Stimulated activated naive CD4-positive, alpha-beta T cell (primary cell): ENCODE measurements at places on chromosomes 6 and 20.

- DNase-seq: no peak
Measured at GRCh38 chr20:57037689-57038088, 228.8 kb downstream of the BMP7 start.

DNA sequence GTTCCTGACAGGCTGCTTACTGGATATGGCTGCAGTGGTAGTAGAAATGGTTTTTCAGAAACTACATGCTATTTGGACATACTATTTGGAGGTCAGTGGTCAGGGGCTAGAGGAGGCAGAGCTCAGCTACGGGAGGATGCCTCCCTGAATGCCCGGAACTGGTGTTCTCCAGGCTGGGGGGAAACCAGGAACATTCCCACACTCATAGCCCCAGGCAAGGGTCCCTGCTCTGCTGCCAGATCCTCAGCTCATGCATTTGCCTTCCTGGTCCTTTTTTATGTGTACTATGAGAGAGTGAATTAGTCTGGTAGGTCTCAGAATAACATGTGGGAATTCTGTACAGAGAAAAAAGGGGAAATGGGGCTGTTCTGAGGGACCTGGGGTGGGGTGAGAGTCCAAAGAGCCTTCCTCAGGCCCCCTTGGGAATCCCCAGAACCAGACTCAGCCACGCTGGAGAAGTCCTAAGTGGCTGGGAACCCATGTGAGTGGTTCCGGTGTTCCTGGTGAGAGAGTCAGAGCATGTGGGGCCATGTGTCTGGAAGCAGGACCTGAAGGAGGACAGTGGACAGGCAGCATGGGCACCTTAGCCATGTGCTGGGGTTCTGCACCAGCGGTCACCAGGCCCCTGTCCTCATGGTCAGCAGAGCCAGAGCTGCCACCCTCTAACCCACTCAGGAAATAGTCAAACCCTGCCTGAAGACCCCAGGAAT is 58.0 kb upstream of the MYL9 start:
- DNase-seq: no peak

GRCh38 chr20:48937674-48938073 is 16.2 kb downstream of the ARFGEF2 start:
- DNase-seq: no peak

DNA sequence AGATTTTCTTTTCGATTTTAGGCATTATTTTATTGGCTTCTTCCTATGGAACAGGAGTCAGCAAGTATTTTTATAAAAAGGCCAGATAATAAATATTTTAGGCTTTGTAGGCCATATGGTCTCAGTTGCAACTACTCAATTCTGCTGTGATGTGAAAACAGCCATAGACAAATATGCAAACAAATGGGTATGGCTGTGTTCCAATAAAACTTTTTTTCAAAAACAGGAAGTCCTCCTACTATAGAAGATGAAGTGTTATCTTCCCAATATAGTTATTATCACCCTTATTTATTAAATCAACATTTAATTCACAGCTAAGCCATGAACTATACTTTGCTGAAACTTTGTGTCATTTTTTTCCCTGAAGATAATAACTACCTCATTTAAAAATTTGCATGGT is 57.2 kb downstream of the CHD6 start:
- no peak for DNase-seq

DNA sequence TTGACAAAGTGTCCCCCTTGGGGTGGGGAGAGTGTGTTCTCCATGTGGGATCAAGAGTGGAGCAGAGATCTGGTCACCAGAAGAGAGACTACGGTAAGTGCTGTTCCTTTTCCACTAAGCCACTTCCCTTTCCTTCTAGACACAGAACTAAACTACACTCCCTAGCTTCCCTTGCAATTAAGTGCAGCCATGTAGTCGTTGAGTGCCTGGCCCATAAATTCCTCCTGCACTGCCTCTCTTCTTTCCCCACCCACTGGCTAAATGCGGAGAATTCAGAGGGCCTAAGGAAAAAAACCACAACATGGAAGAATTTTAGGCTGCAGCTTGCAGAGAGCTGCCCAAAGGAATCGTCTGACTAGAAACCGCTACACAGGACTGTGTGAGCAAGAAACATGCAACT is 1.5 kb downstream of the WDR27 start:
- DNase-seq: no peak

GRCh38 chr6:133892813-133893691 is 4.1 kb downstream of the TCF21 start:
- no peak for DNase-seq

DNA sequence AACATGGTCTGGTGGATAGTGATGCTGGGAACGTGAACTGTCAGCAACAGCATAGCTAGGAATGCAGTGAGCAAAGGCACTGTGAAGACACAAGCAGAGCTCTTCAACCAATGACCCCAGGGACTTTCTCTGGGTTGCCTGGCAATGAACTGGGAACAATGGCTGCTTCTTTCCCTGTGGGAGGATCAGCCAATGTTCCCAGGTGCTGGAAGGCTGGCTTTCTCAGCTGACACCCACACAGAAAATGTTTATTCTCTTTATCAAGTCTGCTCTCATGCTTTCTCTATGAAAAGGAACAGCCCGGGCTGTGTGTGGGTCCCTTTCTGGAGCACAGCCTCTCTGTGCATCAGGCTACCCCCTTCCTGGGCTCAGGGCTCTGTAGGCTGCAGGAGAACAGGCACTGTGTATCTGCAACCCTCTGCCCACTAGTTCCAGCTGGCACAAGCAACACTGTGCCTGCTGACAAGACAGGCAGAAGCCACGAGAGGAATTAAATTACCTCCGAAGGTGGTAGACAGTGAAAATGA is 54.2 kb downstream of the HFE start:
- no peak for DNase-seq

- DNase-seq: peak; percentile 27
Measured at GRCh38 chr20:53934421-53935343, 135.7 kb downstream of the BCAS1 start.

DNA sequence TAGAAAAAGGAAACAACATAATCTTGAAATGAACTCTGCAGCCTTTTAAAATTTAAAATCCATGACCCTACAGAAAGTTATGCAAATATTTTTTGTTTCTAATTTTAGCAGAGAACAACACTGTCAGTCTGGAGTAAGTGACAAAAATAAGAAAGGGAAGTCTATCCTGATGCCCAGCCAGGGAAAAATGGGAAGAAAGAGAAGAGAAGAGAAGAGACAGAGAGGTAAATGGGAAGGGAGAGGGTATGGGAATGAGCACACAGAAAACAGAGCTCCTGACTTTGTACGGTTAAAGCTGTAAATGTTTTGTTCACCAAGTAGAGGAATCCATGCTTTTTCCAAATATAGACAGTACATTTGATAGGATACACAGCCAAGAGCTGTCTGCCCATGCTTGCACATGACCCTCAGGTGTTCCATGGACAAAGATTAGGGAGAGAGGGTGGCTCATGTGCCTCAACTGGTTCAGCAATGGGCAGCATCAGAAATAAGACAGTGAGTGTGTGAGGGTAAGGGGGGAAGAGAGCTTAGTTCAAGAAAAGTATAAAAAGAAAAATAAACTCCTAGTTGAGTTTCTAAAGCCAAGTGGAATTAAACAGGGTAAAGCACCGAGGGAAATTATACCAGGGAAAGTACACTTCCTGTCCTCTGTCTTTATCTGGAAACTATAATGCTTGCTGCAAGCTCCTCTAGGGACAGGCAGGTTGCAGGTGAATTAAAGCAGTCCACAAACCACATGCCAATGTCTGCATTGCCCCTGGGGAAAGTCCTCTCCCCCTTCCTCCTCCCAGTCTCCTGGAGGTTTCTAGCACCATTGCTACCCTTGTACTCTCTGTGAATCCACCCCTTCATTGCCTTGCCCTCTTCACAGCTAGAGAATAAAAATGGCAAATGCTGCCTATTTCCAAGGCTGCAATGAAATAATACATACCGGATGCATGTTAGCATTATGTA is 30.0 kb downstream of the MAP3K5 start:
- DNase-seq: no peak

- DNase-seq: no peak
Measured at GRCh38 chr6:3432416-3432815, 24.4 kb downstream of the SLC22A23 start.

DNA sequence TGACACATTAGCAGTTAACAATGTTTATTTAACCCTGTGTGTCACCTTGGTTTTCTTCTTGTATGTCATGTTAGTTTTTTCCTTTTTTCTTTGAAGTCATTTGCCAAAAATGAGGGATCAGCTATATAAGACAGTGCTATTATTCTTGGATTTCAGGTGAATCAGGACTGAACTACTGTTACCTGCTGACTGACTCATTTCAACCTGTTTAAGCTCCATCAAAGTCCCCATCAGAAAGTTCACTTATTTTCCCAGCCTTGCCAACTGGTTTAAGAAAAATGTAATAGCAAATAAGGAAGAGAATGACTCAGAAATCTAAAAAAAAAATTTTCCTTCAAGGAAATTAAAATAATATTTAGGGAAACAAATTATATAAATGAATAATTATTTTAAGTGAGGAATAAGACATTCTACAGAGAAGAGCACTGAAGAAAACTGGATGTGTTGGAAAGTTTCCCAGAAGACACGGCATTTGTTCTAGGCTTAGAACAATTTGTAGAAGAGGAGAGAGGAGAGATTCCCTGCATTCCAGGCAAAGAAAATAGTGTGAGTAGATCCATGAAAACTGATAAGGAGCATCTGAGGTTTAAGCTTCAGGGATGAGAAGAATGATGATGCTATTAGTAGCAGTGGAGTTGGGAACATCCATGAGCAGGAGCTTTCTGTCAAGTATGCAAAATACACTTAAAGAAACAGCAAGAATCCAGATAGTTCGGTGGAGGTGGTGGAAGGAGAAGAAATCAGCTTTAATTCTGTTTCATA is 84.9 kb upstream of the SIM1 start:
- no peak for DNase-seq

DNA sequence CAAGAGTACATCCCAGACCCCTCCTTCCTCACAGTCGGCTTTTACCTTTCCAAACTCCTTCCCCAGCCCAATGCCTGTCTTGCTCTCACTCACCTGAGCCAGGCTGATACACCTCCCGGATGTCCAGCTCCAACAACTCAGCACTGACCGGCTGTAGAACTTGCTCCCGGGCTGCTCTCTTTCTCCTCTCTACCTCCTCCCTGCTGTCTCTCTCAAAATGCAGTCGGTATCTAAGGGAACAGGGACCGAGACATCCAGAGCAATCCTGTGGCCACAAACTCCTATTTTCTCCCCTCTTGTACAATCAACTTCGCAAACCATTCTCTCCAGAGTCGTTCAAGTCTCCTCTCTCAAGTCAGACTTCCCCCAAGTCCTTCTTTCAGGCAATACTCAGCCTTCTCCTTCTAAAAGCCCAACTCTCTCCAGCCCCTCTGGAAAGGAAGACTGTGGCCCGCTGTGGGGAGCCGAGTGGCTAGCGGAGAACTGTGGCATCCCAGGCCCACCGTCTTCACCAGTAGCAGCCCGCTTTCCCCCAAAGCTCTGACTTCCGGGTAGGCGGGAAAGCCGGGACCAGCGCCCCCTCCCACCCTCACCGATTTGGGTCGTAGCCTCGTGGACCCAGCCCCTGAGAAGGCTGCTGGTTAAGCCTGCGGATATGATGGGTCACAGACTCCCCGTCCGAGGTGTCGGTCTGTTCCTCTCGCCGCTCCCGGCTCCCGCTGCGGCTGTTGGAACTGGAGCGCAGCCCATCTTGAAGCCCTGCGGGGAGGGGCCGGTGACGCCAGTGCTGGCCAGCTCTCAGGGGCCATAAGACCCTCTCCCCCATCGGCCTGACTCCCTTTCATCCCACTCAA is 1.1 kb downstream of the GNL1 start:
- no peak for DNase-seq

DNA sequence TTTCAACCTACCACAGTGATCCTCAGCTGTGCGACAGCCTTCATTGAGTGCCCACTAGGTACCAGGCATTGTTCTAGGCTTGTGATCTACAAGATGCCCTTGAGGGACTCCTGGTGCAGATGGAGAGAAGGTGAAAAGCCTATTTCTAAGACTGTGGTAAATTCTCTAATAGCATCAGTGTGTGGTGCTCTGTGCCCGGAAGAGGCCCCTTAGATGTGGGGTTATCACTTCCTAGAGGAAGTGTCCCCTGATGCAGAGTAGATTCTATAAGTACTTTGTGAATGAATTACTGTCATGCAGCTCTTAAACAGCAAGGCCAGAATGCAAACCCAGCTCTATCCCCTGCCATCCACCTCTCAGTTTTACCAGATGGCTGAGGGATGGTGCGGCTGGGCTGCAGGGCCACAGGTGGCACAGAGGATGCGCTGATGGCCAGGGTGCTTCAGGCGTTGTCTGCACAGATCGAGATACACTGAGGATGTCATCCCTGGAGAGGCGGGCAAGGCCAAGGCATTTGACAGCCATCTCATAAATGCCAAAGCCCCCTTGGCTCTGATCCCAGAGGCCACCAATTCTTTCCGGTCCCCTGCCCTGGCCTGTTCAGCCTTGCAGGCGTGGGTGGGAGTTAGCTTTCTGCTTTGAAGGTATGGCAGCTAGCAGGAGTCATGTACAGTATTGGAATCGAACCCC is 96.7 kb downstream of the TOX2 start:
- peak; percentile 45 for DNase-seq

GRCh38 chr6:144179828-144180227 is 29.5 kb downstream of the STX11 start:
- DNase-seq: no peak

DNA sequence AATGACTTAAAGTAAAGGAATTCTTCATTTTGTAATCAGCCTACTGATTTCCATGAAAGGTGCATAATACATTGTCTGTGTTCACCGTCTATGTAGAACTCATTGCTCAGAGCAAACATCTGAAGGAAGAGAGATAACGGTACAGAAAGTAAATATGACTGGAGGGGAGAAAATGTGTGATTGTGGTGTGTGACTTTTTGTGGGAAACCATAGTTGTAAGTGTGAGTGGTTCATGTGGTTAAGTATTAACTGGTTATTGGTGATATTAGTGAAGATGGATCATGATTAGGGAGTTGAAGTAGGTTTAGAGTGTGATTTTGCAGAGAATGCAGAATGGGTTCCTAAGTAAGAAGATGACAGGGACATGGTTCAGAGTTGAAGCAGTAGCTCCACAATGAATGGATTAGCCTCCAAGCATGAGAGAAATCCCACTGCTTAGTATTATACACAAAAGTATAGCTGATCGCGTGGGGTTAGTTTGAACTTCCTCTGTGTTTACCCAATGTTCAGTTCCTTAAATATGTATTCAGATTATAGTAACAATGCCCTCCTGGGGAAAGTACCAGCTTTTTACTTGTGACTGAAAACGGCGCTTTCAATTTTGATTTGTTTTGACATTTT is 368.9 kb downstream of the UTRN start:
- no peak for DNase-seq

DNA sequence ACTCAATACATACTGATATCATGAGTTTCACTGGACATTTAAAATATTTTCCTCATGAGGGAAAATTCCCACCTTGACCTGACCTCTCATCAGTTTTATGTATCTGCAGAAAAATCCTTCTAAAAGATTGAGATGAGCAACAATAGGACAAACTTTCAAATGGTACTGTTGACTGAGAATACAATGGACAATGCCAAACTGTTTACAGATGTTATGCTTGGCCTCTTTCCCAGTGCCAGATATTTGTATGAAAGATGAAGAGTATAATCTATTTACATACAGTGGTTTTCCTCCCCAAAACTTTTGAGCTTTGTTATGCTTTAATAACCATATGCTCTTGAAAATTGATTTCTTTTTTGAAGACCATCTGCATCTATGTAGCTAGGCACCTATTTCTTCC is 245.1 kb upstream of the RSPO3 start:
- DNase-seq: no peak

GRCh38 chr6:85453490-85453889 is 3.6 kb downstream of the NT5E start:
- no peak for DNase-seq
